ENCODE measurements at places on chromosomes 6 and 20.

DNA sequence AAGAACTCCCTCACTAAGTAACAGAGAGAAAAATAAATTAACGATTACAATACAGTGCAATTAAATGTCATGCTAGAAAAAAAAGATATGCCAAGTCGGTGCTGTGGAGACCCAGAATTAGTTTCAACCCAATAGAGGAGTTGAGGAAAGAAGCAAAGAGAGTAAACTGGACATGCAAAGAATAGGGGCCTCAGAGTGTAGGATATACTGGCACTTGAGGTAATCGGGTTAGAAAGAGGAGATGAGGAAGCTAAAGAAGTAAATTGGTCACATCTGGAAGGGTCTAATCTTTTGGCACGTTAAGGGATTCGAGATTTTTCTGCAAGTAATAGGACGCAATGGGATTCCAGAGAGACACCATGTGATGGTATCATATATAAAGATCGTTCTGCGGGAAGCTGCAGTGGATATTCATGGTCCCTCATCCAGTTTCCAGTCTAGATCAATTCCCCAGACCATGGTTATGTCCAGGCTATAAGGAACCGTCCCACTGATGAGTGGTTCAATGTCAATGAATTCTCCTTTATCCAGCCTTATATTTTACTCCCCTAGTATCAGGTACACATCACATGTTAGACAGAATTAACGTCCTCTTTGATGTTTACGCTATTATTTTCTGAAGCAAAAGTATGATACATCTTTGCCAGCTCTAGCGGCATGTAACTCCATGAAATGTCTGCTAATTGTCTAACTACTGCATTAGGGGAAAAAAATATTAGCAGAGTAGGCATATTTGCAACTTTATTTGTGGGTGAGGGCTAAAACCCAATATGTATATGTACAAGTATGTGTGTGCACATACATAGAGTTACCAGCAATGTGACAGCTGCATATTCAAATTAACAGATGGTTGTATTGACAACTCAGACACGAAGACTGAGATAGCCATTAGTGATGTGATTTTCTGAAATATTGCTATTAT is 1.1 kb upstream of the TBC1D32 start:
- DNase-seq, result no peak

DNA sequence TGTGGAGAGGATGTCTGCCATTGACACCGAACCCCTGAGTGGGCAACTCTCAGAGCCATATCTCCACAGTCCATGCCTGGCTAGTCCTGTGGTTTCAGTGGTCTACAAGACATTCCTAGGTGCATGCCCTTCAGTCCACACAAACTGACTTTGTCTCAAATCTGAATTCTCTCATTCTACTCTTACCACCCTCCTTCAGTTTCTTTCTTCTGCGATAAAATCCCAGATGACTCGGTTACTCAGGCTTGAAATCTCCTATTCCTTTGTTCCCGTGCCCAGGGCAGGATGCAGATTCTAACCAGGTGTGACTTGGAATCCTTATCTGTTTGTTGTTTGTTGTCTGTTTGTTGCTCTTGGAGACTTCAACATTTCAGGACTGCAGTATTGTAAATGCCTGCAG is 9.3 kb downstream of the CDS2 start:
- no peak for DNase-seq

GRCh38 chr6:26057899-26058298 is 29.3 kb upstream of the HFE start:
- no peak for DNase-seq

DNA sequence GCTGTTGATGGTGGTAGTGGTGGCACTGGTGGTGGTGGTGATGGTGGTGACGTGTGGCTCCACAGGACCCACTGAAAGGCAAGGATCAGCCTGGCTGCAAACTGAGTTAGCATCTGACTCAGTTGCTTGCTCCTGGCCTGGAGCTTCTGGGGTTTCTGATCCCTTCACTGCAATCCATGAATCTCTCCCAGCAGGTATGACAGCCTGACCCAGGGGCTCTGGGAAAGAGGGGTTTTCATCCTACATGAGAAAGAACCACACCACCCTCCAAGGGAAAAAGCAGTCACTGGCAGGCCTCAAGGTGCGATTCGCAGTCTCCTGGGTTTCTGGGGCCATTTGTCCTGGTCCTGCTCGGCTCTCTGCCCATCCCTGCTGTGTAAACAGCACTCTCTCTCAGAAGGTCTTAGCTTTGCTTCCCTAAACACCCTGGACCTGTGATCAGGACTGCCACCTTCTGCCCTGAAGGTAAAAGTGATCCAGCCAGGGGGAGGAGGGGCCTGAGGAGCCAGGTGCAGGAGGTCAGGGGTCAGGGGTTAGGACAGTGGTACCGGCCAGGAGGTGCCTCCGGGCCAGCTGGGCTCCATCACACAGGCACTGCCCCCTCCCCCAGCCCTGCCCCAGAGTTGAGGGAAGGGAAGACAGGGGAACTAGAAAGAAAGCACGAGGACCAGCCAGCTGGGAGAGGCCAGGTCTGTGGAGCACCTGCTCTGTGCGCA is 152.0 kb downstream of the BMP7 start:
- no peak for DNase-seq

DNA sequence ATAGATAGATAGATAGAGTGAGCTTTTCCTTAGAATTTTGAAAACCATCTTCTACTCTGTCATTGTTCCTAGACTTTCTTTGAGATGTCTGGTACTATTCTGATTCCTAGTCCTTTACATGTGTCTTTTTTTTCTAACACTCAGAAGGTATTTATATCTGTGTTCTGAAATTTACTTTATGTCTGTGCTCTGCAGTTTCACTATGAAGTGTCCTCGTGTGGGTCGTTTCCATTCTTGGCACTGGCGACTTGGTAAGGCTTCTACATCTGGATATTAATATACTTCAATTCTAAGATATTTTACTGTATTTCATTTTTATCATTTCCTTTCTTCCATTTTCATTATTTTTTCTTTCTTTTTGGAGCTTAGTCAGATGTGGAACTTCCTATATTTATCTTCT is 87.0 kb downstream of the FHL5 start:
- DNase-seq, result no peak

GRCh38 chr20:2749343-2749950 is 51.0 kb downstream of the CPXM1 start:
- no peak for DNase-seq

- no peak for DNase-seq
These were observed 155.4 kb upstream of the SYNDIG1 start for GRCh38 chr20:24314053-24314452.

DNA sequence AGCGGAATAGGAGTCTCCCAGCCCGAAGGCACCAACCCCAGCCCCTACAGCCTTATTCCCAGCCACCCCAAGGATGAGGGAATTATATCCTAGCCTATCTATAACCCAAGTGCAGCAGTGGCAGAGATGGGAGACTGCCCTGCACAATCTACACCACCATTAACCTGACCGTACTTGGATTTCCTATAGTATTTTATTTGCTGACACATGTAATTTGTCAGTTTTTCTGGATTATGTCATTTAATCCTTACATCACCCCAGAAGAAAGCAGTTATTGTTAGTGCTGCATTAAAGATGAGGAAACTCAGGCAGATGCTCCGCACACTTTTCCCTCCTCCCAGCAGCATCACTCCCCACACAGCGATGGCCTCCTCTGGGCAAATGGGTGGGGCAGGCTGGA is 6.0 kb downstream of the BFSP1 start:
- DNase-seq, result no peak

- DNase-seq, result no peak
These were observed 210.0 kb downstream of the PTPRT start for GRCh38 chr20:42979720-42980119.

DNA sequence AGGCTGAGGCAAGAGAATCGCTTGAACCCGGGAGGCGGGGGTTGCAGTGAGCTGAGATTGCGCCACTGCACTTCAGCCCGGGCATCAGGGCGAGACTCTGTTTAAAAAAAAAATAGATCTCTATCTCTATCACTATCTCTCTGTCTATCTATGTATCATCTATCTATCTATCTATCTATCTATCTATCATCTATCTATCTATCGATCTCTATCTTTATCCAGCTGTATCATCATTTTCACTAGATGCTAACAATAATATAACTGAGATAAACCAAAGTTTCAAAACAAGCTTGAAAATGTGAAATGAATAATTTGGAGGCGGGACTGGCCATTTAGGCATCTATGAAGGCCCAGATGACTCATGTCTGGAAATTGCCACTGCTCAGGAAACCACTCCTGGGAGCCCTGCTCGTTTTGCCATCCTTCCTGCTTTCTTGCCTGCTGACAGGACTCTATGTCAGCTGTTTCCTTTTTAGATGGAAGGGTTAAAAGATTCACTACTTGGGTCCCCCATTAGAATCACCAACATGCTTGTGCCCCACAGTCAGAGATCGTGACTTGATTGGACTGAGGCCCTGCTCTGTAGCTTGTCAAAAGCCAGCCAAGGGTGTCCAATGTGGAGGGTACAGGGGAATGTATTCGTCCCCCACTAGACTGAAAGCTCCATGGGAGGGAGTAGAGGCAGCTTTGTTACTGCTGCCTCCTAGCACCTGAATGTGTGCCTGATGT is 61.7 kb downstream of the UTRN start:
- no peak for DNase-seq

DNA sequence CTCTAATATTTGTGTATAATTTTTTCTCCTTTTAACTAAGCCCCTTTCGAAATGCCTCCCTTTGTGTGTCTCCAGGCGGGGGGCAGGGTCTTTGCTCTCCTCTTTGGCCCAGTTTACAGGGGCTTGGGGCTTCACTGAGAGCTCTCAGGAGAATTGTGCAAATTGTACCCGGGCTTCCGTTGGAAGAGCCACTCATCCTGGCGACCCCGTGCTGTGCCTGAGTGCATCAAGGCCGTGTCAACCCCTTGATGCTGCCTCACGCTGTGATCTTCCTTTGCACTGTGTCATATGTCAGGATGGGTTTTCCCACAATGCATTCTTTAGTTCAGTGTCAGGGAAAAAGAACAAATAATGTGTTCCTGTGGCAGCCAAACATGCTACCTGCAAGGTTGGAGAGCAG is 118.0 kb upstream of the POU3F2 start:
- no peak for DNase-seq
